ENCODE measurements at places on chromosomes 12 and 14.
A peak's percentile ranks its signal among the peaks of the same experiment; 100 is the strongest.

GRCh38 chr12:94230357-94230905 lies 82.1 kb downstream of the PLXNC1 start:
- DNase-seq: no peak

DNA sequence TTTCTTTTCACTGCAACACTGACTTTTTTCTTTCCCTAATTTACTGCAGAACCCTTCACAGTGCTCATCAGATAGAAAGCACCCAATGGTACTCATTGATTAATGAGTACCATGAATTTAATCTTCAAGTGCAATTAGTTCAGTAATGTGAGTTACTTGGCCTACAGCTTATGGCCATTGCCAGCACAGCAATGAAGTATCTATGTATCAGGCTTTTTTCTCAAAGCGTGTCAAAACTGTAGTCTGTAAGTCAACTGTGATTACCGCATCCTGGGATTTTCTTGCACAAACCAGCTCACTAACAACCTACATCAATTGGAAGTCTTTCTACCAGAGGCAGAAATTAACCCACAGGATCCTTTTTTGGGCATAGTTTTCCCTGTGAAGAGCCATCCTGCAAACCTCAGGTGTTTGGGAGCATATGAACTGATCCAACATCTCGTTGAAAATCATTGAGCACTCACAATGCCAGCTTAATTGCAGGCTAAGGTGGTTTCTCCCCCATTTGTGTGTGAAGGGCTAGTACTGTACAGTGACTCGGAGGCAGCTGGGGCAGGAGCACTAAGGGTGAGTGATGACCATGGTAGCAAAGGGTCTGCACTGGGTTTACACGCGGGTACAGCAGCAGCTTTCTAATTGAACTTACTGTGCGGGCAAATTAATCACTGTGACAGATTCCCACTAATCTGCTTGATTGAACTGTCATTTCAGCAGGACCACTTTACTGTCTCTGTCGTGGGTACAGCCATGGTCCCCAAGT lies 619.3 kb downstream of the SNAPC1 start:
- no peak for DNase-seq

GRCh38 chr14:37093364-37093763 lies 79.0 kb downstream of the SLC25A21 start:
- no peak for DNase-seq

DNA sequence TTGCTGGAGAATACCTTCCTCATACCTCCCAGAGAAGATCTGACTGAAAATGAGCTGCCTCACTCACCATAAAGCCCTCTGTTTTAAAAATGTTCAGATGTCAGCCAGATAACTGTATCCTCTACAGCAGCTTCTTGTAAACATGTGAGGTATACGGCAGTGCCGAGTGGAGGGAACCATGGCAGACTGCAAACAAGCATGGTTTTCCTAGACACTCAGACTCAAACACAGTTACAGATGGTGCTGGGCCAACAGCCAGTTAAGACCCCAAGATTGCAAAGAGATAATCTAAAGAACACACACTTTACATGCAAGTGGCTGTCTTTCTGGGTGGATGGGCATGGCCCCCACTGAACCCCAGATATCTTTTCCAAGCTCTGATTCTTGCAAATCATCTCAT lies 16.6 kb upstream of the CCDC177 start:
- no peak for DNase-seq

DNA sequence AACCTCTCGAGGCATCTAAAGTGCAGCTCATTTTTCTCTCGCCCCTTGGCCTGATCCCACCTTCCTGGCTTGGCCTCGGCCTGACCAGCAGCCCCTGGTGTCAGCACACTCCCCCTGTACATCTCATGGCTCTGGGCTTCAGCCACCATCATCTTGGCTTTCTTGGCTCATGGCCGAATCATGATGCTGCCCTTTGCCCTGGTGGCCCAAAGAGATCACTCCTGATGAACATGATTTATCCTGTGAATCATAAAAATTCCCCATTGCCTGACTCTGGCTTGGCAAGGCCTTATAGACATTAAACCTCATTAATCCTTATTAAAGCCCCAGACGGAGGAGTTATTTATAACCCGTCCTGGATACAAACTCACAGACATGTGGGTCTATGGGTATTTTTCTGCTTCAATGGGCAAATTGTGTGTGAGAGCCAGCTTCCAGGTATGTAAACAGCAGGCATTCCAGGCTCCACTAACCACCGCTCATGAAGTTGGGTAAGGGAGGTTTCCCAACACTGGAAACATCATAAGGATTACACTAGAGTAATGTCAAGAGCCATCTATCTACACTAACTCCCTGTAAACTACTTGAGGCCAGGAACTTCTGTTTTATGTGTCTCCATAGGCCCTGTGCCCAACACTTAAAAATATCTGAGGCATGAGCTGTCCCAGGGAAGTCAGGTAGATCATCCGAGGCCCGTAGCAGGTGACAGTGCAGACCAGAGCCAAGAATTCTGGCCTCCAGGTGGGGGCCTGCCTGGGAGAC lies 171.2 kb downstream of the TTC8 start:
- DNase-seq: no peak

- DNase-seq: peak; percentile 94
Observed at GRCh38 chr14:100031506-100032281, 33.5 kb upstream of the EVL start.

DNA sequence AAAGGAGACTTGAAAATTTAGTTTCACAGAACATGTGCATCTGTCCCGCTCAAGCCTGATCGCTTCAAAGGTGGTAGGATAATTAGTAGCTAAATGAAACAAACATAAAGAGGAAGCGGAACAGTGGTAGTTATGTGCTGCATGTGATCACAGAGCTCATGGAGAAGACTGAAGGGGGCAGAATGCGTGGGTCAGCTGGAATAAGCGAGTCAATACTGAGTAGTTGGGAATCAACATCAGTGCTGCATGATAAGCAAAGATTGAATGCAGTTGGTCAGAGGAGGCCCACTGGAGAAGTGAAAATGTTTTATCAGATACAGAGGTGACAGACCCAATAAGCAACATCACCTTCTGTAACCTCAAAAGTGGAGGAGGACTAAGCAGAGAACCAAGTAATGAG lies 95.1 kb upstream of the RFX4 start:
- no peak for DNase-seq
